Effector CD8-positive, alpha-beta T cell (primary cell): ENCODE measurements at places on chromosomes 4 and X.

DNA sequence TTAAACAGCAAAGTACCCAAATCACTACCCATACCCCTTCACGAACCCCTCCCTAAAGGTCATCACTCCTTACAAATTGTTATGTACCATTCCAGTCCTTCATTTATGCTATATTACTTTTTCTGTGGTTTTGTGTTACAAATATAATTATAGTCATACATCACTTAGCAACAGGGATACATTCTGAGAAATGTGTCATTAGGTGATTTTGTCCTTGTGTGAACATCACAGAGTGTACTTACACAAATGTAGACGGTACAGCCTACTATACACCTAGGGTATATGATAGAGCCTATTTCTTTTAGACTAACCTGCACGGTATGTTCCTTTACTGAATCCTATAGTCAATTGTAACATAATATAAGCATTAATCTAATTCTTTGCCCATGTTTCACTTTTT, 61.9 kb downstream of the ASB9 start:
- DNase-seq = no peak

DNA sequence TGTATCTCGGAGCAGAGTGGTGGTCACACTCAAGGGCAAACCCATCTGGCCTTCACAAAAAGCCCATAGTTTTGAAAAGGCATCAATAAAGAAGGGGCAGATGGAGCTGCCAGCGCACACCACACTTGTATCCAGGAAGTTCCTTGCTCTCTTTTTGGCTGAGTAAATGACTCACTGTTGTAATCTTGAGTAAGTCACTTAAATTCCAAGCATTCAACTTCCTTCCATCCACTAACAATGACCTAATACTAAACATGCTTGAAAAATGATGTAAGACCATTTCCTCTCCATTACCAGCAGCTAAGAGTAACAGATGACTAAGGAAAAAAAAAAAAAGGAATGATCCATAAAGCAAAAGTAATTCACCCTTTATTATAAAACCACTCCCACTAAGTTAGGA, 32.4 kb upstream of the MYOZ2 start:
- no peak for DNase-seq

DNA sequence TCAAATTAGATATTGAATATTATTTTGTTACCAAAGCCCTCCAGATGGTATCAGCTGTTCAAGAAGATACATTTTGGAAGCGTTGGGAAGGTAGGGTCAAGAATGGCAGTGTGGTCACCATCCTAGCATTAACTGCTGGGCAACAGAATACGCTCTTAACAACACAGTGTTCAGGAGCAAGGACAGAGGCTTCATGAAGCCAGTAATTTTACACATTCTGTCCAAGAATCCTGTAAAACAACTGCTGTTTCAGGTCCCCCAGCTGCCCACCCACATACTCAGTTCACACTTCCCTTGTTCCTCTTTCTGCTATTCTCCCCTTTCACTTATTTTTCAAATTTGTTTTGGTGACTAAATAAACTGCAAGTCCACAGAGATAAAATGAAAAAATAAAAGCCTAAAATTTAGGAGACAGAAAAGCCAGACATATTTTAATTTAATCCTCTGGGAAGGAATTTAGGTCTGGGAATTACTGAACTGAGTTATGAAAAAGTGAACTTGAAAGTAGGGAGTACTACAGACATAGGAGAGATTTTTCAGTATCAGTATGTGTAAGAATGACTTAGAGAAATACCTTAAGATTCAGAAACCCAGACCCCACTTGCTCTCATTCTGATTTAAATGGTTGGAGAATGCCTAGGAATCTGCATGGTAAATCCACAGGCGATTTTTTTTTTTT, 406.7 kb downstream of the MAPK10 start:
- DNase-seq = no peak

DNA sequence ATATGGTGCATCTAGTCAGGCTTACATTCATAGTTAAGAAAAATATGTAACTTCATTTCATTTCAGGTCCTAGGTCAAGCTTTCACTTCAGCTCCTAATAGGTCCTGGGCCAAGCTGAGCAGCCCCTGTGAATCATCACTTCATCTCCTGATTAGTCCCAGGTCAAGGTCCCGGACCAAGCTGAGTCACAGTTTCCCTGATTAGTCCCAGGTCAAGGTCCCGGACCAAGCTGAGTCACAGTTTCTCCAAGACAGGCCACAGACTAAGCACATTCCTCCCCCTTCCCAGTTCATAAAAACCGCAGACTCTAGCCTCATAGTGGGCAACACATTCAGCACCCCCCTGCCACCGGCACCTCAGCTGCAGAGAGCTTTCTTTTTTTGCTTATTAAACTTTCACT, 1331.8 kb downstream of the PCDH19 start:
- no peak for DNase-seq

DNA sequence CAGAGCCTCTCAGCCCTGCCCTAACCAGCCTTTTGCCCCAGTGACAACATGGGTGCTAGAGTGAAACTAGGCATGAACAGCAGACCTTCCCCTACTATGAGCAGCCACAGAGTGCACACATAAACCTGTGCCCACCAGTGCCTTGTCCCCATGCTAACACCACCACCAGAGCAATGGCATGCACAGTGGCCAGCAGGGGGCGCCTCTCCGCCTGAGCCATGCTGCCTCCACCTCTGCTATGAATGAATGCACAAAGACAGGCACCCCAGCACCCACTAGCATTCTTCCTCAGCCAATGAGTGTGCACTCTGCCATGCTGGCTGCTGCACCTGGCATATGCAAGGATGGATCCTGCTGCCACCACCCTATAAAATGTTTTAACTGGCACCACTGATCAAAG, 286.9 kb upstream of the FGF16 start:
- no peak for DNase-seq
